ENCODE measurements at places on chromosomes 4 and X. TPM values are rescaled to one million over a fixed set of nuclear protein-coding genes. Genes with fewer than 3 reads are reported as not detected.

The USP46 gene
- 6.0 TPM for total RNA-seq

The CRMP1 gene
- total RNA-seq, result 0.55 TPM

The RHOXF2B gene
- not detected for total RNA-seq

The TLR10 gene
- total RNA-seq, result not detected

GRCh38 chrX:29530501-29530900, 684.9 kb upstream of the MAGEB2 start:
- DNase-seq, result no peak
- H3K27ac ChIP-seq, result no peak overlapping the region
- no peaks in the 10 kb centered on the region for H3K36me3 ChIP-seq
- no peaks in the 10 kb centered on the region for H3K27me3 ChIP-seq

GRCh38 chr4:34187056-34187455, 2057.3 kb downstream of the ARAP2 start:
- H3K27me3 ChIP-seq, result no peaks in the 10 kb centered on the region
- no peak overlapping the region for H3K4me3 ChIP-seq
- DNase-seq, result no peak
- H3K4me1 ChIP-seq, result no peaks in the 10 kb centered on the region
- H3K36me3 ChIP-seq, result no peaks in the 10 kb centered on the region

GRCh38 chrX:138020941-138021340, 455.0 kb downstream of the ZIC3 start:
- DNase-seq, result no peak
- no peak overlapping the region for H3K27ac ChIP-seq
- H3K4me1 ChIP-seq, result no peaks in the 10 kb centered on the region
- no peaks in the 10 kb centered on the region for H3K36me3 ChIP-seq

GRCh38 chr4:153585026-153585425, 99.1 kb upstream of the TLR2 start:
- no peak overlapping the region for H3K4me3 ChIP-seq
- H3K27ac ChIP-seq, result no peak overlapping the region
- no peaks in the 10 kb centered on the region for H3K4me1 ChIP-seq
- no peak for DNase-seq

DNA sequence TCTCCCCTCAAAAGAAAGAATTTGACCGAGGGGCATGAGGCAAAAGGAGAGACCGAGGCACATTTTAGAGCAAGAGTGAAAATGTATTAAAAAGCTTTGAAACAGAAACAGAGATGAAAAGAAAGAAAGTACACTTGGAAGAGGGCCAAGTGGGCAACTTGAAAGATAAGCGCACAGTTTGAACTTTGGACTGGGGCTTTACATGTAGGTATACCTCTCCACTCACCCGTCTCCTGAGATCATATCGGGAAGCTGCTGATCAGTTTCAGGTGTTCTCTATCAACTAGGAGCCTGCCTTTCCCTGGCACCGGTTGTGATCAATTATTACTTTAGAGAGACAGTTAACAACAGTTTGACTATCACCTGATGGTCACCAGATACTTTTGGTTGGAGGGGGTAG, 2666.5 kb downstream of the ARAP2 start:
- no peaks in the 10 kb centered on the region for H3K4me1 ChIP-seq
- no peak for DNase-seq
- H3K36me3 ChIP-seq, result no peaks in the 10 kb centered on the region

DNA sequence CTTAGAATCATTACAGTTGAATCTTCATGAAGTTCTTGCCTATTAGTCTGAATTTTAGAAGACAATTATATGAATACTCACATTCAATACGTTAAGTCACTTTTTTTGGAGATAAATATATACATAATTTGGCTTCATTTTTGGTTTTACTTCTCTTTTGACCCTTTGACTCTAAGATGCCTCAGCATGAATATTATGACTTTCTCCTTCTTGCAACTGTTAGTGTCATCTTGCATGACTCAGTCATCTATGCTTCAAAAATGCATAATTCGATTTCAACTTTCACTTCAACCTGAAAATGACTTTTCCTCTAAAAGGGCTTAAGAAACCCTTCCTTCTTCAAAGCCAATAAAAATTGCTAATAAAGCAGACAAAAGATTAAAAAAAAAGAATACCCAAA, 1427.5 kb downstream of the ADGRL3 start:
- H3K4me3 ChIP-seq, result no peak overlapping the region
- no peaks in the 10 kb centered on the region for H3K27me3 ChIP-seq
- H3K4me1 ChIP-seq, result no peaks in the 10 kb centered on the region
- no peak for DNase-seq
- H3K27ac ChIP-seq, result no peak overlapping the region

DNA sequence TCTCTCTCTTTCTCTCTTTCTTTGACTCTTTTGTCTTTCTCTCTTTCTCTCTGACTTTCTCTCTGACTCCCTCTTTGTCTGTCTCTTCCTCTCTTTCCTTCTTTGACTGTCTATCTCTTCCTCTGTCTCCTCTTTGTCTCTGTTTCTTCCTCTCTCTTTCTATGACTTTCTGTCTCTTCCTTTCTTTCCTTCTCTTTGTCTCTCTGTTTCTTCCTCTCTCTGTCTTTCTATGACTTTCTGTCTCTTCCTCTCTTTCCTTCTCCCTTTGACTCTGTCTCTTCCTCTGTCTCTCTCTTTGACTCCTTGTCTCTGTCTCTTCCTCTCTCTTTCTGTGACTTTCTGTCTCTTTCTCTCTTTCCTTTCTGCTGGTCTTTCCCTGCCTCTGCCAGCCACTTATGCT, 38.7 kb downstream of the HNRNPD start:
- H3K27me3 ChIP-seq, result no peaks in the 10 kb centered on the region

DNA sequence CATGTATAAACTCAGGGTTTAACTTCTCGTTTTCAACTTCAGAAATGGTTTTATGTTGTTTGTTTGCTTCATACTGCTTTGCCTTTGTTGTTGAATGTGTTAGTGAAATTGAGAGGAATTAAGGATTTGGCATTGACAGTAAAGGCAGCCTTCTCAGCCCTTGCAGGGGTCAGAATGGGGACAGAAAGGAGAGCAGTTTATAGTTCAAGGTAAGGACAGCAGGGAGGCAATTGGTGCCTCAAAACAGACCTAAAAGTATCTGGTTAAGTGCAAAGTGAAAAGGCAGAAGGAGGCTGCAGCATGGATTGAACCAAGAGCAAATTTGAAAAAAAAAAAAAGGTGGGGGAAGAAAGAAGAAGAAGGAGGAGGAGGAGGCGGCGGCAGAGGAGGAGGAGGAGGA, 835.0 kb upstream of the ADGRL3 start:
- no peaks in the 10 kb centered on the region for H3K36me3 ChIP-seq
- no peaks in the 10 kb centered on the region for H3K27me3 ChIP-seq
- H3K4me3 ChIP-seq, result no peak overlapping the region

DNA sequence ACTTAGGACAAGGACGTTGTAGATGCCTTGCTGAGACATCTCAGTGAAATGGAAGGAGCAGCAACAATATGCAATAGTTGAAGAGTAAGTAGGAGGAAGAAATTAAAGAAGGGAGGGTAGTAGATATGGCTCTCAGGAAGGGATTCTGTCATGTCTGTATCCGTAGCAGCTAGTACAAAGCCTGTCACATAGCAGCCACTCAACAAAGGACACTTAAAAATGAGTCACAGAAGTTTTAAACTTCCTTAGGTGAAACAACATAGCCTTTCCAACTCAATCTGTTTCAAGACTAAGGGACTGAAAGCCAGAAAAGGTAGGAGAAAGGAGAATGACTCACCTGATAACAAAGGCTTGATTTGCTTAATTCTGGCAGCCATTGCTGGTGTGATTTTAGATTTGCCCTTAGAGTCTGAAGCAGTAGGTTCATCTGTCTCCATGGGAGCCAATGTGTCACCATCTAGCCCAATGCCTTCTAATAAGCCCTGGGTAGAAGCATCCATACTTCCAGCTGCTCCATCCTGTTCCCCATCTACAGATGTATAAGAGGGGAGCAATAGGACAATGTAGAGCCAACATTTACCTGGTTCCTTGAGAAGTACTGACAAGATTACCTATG, 86.6 kb downstream of the HUWE1 start:
- H3K4me1 ChIP-seq, result no peaks in the 10 kb centered on the region
- H3K27ac ChIP-seq, result no peak overlapping the region
- no peak for DNase-seq
- no peaks in the 10 kb centered on the region for H3K27me3 ChIP-seq
- H3K36me3 ChIP-seq, result no peaks in the 10 kb centered on the region
- H3K4me3 ChIP-seq, result no peak overlapping the region

DNA sequence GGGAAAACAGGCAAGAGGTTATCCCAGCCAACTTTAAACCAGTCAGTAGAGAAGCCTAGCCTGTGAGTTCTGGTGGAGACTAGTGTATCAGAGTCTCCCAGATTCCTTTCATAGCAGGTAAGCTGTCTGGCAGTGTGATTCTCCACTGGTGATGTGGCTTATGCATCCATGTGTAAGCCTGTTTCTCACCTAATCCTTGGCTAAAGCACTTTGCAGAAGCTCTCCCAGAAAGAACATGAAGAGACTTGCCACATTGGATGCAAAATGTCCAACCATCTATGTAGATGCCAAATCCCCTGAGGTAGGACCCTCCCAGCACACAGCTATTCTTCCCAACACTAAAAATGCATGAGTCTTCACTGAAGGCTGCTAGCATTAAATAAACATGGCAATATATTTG, 111.7 kb downstream of the CHRNA9 start:
- H3K27me3 ChIP-seq, result no peaks in the 10 kb centered on the region
- no peaks in the 10 kb centered on the region for H3K36me3 ChIP-seq
- peaks cover 30% of the 10 kb centered on the region for H3K4me1 ChIP-seq
- H3K4me3 ChIP-seq, result no peak overlapping the region
- H3K27ac ChIP-seq, result no peak overlapping the region
- DNase-seq, result no peak

GRCh38 chr4:142121448-142122350, 485.3 kb downstream of the IL15 start:
- no peak overlapping the region for H3K4me3 ChIP-seq
- no peaks in the 10 kb centered on the region for H3K36me3 ChIP-seq
- H3K4me1 ChIP-seq, result no peaks in the 10 kb centered on the region
- no peak overlapping the region for H3K27ac ChIP-seq
- DNase-seq, result no peak

DNA sequence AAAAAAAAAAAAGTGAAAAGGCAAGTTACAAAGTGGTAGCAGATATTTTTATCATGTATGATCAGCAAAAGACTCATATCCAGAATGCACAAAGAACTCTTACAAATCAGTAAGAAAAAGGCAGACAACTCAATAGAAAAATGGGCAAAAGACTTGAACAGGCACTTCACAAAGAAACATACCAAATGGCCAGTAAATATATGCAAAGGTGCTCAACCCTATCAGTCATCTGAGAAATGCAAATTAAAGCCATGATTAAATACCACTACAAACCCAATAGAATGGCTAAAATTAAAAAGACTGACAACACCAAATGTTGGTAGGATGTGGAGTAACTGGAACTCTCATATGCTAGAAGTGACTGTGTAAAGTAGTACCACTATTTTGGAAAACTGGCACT, 45.4 kb downstream of the CHST7 start:
- no peak overlapping the region for H3K27ac ChIP-seq
- H3K4me3 ChIP-seq, result no peak overlapping the region
- H3K36me3 ChIP-seq, result no peaks in the 10 kb centered on the region
- no peak for DNase-seq

DNA sequence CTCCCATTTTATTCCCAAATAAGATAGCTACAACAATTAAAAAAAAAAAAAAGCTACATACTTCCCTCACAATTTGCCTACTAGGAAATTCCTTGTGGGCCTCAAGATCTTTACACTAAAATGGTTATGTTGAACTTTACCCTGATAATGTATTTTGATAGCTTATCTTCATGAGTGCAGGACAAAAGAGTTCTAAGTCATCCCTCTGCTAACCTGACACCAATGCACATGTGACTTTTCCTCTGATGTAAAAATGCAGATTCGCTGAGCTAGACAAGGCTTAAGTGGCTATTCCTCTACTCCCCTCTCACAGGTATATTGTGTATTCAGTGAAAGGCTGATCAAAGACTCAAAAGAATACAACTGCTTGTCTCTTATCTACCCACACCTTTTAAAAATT, 22.5 kb downstream of the ELF2 start:
- no peaks in the 10 kb centered on the region for H3K27me3 ChIP-seq
- H3K27ac ChIP-seq, result no peak overlapping the region
- no peak overlapping the region for H3K4me3 ChIP-seq

Data from transverse colon (tissue), 4 donors.